ENCODE measurements at places on chromosomes 13 and 19.

DNA sequence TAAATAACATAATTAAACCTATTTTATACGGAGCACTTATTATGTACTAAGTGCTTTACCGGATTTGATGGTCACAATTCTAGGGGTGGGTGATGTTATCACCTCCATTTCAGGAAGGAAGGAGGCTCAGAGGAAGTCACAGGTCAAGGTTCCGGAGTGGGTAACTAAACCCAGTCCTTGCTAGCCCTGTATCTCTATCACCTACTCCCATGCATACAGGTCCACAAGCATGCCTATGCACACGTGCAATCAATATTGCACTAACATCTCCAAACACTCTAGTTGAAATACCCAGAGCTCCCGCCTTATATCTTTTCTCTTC is 17.8 kb upstream of the FOSB start:
- no peak for DNase-seq

DNA sequence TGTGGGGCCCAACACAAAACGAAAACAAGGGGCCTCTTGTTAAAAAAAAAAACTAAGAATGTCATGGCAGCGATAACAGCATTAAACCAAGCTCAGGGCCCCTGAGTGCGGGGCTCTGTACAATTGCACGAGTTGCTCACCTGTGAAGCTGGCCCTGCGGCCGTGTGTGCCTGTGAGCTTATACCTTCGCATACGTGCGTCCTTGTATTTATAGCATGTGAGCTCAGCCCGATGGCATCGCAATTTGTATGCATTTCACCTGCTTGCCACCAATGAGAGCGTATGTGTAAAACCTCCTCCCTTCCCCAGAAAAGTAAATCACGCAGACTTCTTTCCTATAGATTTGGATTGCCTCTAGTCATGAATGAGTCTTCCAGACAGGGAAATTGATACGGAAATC is 17.1 kb downstream of the HNRNPM start:
- DNase-seq, result no peak

DNA sequence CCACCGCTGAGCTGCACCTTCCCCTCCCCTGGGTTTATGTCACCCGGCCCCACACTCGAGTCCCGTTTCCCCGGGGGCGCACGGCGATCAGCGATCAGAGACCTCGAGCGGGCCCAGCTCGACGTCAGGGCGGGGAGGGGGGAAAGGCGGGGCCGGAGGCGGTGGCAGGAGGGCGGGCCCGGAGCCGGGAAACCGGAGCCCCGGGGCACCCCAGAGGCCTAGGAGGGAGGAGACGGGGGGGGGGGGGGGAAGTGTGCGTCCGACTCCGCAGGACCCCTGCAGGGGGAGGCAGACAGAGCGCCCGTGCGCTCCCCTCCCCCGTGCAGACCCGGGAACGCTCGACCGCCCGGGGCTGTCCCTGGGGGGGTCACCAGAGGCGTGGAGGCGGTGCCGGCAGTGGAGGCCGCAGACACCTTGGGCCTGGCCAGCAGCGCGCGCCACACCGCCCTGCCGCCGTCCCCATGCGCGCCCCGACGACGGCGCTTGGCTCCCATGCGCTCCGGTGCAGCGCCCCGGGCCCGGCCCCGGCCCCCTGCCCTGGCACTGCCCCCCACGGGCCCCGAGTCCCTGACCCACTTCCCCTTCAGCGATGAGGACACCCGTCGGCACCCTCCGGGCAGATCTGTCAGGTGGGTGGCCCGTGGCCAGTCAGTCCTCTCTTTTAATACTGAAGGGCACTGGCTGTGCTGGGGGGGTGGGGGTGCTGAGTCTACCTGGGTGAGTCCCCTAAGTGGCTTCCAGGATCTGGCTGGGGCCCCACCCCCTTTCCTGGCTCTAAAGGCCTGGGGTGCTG is 11.8 kb downstream of the PDE4A start:
- DNase-seq, result no peak

- no peak for DNase-seq
Observed at GRCh38 chr19:37941782-37942515, 34.9 kb downstream of the SIPA1L3 start.

Data from GM18507 (cell line).